ENCODE measurements at places on chromosomes 6 and 20.

DNA sequence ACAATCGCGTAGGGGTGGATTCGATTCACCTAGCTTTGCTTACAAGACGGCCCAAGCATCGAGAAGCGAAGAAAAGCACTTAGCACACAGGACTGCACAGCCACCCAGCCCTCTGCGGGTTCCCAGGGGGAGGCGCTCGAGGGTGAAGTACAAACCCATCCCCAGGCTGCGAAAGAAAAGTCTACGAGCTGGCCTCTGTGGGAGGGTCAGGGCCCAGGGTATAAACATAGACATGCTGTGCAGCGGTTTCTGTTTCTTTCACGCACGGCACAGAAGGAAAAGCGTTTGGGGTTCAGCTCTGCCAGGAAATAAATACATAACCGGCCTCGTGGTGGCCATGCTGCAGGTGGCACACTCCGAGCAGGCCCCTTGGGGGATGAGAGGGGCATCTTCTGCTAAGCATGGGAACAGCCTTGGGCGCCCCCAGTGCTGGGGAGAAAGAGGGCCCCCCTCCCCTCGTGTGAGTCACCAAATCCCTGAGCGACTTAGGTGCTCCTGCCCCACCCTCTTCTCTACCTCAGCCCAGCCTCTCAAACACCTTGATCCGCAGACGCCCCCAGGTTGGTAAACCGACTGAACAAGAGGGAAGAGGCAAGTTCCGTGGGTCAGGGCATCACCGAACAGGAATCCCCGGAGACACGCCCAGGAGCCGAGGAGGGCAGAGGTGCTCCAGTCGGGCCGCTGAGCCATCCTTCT, 91.6 kb upstream of the RIPOR2 start:
- DNase-seq: no peak

DNA sequence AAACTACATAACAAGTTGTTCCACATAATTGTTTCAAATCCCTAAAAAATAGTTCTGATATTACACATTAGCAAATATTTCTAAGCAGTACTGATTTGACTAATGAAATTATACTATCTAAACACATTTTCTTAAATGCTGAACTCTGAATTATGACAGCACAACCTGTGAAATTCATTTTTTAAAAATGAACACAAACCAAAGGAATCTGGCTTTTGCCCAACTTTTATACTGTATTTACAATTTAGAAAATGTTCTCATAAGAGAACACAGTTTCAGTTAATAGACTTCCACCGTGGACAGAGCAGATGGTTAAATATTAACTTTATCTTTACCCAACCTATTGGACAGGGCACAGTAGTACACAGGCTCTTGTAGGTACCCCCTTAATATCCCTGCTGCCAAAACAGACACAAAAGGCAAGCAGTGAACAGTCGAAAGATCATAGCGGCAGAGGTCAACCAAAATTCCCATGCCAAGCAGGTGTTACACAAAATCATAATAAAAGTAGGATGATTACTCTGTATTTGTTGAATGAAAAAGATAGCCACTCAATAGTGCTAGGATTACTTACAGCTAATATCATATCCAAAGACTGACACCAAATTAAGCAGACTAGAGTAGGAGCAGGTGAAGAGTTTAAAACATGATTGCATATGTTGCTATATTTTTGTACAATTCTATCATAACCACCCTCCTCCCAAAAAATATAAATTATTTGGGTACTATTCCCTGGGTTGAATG, 122.5 kb downstream of the RNGTT start:
- peak; percentile 21 for DNase-seq

- DNase-seq: peak; percentile 81
Measured at GRCh38 chr6:26432627-26433201, 7.6 kb upstream of the BTN3A3 start.

DNA sequence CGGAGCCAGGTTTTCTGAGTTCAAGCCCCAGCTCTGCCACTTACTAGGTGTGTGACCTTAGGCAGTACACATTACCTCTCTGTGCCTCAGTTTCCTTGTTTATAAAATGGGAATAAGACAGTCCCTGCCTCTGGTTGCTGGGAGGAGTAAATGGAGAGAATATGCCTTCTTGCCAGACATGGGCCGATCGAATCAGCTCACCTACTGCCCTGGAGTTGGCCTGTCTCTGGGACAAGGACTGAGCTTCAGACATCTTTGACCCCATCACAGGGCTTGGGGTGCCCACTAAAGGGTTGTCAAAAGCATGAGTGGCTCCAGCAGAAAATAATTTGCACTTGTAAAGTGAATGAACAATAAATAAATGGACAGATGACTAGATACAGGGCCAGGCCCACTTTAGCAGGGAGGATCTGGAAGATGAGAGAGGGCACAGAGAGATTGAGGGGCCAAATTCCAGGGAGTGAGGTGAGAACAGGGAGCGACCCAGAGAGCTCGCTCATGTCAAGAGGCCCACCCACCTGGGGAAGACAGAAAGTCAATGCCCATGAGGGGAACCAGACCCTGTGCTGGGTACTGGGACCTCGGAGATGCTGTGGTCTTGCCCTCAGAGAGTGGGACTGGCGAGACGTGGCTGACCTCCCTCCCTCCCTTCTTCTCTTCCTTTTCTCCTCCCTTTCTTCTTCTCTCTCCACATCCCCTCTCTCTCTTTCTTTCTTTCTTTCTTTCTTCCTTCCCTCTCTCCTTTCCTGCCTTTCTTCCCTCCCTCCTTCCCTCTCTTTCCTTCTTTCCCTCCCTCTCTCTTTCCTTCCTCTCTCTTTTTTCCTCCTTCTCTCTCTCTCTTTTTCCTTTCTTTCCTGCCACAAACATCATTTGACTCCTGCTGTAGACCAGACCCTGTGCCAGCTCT, 3.9 kb upstream of the BPIFA2 start:
- DNase-seq: no peak

DNA sequence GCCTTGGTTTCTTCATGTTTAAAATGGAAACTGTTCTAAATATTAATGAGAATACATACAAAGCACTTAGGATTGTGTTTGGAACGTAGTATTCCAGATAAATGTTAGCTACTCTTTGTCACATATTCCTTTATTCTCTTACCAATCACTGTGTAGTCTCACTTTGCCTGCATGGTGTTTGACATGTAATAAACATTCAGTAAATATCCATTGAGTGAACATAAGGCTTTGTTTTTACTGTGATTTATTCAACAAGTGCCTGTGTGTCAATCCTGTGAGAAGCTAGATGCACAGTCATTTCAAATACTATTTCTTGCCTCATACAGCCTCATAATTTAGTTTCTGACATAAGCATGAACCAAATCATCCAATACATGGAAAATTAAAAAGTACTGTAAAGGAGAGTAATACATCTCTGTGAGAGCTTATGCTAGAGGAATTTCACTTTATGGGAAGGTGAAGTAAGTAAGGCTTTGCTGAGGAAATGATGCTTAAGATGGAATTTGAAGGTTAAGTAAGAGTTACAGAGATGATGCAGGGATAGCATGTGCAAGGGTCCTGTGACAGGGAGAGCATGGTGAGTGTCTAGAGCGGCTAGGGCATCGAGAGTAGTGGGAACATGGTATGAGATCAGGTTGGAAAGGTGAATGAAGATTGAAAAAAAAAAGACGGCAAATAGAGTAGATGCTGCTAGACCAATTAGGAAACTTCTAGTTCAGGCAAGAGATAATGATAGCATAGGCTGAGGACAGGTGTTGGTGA, 14.7 kb downstream of the PM20D2 start:
- DNase-seq: no peak

DNA sequence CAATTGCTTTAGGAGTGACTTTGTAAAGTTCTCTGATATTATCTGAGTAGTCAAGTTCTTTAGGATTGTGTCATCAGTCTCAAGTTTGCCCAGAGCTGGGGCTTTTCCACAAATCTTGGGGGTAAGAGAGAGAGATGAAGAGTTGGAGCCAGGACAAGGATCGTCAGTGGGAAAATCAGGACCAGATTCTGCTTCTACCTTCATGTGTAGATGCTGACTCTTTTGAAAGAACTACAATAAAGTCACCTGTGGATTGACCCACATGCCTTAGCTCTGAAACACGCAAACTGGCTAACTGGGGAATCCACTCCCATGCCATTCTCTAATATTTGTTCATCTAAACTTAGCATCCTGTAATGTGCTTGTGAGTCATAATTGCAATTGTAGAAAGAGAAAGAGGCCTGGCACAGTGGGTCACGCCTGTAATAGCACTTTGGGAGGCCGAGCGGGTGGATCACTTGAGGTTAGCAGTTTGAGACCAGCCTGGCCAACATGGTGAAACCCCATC, 15.6 kb upstream of the BICRAL start:
- DNase-seq: peak; percentile 64

DNA sequence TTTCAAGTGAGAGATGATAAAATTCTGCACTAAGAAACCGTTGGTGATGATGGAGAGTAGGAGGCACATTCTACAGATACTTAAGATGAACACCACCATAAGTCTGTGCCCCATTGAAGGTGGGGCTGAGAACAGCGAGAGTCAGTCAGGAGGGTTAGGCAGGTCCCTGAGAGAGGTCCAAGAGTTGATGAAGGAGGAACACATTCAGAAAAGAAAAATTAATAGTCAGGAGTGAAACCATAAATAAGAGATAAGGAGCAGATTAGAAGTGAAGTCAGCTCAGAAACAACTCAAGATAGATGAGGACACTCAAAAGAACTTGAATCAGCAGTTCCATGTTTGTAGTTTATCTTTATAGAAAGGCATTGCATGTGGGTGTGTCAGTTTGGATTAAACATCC, 727.2 kb upstream of the MARCKS start:
- peak; percentile 44 for DNase-seq

GRCh38 chr6:1662534-1662933, 52.8 kb downstream of the FOXC1 start:
- DNase-seq: peak; percentile 62

- no peak for DNase-seq
Measured at GRCh38 chr6:125701354-125701668, 48.1 kb upstream of the HEY2 start.

DNA sequence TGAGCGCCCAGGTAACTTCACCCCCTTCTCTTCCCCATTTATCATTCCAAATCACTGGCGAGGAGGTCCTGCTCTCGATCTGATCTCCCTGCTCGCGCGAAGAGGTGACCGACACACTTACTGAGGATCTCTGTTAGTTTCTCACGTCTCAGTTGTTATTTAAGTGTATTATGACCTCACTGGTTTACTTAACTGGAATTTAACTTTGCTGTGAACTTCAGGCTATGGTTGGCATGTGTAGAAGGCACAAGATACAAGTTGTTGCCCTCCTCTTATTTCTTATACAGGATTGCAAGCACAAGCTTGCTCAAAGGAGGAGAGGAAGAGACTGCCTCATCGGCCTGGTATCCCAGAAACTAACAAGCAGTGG, 1.2 kb downstream of the RNF217 start:
- peak; percentile 55 for DNase-seq

DNA sequence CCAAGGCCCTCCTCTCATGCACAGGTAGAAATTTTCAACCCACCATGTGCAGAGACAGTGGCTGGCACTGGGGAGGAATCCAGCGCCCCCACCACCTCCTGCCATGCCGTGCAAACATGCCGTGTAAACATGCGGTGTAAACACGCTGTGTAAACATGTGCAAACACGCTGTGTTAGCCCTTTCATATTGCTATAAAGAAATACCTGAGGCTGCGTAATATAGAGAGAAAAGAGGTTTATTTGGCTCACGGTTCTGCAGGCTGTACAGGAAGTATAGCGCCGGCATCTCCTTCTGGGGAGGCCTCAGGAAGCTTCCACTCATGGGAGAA, 218.3 kb downstream of the TAF4 start:
- DNase-seq: no peak

GRCh38 chr6:46072866-46073265, 56.9 kb upstream of the ENPP4 start:
- no peak for DNase-seq

DNA sequence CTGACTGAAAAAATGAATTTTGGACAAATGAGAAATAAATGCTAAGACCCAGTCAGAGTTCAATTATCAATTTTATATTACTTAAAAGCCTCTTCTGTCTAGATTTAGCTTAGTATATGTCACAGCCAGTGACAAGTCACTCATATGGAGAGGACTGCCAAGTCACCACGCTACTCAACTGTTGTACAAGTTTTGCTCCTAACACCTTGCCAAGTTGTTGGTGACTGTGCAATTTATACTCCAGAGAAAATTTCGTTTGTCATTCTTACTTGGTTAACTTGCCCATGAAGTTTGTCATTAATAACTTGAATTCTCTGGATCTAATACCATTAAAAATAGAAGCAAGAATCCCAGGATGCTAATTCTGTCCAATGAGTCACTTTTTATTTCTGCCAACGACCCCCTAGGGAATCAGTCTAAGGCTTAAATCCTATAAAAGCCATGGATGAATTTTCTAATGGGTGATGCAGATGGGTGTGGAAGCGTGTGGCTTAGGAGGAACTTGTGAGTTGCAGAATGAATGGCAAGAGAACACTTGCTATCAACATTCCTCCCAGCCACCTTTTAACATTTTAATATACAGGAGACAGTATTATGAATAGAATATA, 30.4 kb upstream of the FBXO30 start:
- peak; percentile 52 for DNase-seq

GRCh38 chr6:10413850-10414738, 780 bp downstream of the TFAP2A start:
- no peak for DNase-seq

GRCh38 chr6:15881150-15881549, 218.3 kb upstream of the DTNBP1 start:
- DNase-seq: no peak

GRCh38 chr6:93398723-93399122, 20.6 kb downstream of the EPHA7 start:
- DNase-seq: no peak

DNA sequence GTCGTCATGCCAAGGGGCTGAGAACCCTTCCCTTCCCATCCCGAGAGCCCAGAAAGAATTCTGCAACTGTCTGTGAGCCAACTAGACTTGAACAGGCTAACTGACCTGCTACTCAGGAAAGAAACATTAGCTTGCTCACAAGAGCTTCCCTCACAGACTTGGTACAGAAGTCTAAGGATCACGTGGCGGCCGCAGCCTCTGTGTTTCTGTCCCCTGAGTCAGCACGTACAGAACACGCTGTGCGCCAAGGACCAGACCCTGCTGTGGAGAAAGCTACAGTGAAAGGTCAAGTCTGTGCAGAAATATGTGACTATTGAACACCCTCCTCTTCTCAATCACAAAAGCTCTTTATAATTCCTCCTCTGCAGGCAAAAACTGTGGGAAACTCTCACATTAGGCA, 151.3 kb upstream of the QKI start:
- DNase-seq: no peak

GRCh38 chr6:1267790-1268762, 43.8 kb upstream of the FOXQ1 start:
- DNase-seq: no peak

DNA sequence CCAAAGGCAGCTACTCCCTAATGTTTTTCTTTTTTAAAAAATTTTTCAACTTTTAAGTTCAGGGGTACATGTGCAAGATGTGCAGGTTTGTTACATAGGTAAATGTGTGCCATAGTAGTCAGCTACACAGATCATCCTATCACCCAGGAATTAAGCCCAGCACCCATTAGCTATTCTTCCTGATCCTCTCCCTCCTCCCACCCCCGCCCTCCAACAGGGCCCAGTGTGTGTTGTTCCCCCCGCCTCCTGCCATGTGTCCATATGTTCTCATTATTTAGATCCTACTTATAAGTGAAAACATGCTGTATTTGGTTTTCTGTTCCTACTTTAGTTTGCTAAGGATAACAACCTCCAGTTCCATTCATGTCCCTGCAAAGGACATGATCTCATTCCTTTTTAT, 12.4 kb downstream of the TRIM15 start:
- no peak for DNase-seq
